ENCODE measurements at places on chromosomes 5 and 9. TPM values are rescaled to one million over a fixed set of nuclear protein-coding genes. Genes with fewer than 3 reads are reported as not detected.

The SARDH gene
- 22.4 TPM for total RNA-seq

The HTR1A gene
- not detected for total RNA-seq

The AIF1L gene
- total RNA-seq: 5.0 TPM

The GCNT1 gene
- 2.0 TPM for total RNA-seq

The CDK7 gene
- 6.2 TPM for total RNA-seq

DNA sequence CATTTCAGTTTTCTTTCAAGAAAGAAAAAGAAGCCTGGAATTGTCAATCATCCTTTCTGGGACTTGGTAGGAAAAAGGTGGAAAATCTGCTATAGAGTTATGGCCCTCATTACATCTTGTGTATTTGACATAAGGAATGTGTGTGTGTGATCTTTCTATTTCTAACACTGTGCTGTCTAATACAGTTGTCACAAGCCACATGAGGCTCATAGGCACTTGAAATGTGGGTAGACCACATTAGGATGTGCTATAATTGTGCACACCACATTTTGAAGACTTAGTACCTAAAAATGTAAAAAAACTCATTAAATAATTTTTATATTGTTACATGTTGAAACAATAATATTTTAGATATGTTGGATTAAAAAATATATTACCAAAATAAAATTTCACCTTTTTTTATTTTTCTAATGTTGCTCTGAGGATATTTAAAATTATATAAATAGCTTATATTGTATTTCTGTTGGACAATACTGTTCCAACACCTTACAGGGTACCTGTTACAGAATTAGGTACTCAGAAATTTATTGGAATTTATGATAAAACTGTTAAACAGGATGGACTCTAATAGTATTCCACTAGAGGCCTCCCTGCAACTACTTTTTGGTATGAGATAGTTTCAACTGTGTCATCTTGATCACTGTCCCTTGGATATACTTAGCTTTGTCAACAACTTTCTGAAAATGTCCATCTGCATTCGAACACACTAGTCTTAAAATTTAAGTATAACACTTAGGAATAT lies 18.4 kb downstream of the MSANTD3 start:
- no peak for DNase-seq

GRCh38 chr5:141733198-141733597 lies 51.2 kb upstream of the ARAP3 start:
- DNase-seq: no peak

- no peak for DNase-seq
Observed at GRCh38 chr5:171773106-171773505, 12.5 kb upstream of the SMIM23 start.

DNA sequence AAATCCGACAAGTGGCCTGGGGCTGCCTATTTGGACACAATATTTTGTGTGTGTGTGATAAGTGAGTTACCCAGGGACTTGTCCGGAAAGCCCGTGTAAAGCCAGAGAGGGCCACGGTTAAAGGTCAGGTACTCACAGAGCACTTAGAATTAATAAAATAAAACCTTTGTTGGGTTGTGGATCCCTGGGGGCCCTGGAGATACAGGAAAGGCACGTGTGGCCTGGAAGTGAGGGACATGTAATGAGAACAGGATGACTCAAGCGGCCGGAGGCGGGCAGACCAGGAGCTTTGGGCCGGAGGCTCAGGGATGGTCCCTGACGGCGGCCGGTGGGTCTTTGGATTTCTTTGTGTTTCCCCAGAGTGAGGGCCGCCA lies 1.0 kb downstream of the DMRT2 start:
- no peak for DNase-seq

DNA sequence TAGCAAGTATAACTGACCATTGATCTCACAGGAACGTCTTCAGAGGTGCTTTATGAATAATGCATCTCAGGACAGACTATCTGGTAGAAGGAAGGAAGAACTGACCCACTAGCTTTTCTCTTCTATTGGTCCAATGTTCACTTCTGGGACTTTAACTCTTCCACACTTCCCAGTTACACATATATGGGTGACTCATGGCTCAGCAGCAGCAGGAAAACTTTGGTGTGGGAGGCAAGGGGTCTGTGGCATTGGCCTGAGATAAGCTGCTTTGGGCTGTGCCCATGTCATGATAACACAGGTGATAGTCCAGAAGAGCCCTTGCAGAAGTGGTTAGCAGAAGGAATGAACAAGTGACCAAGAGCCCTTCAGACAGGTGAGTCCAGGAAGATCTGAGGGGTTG lies 148.8 kb downstream of the RAB3C start:
- DNase-seq: no peak

DNA sequence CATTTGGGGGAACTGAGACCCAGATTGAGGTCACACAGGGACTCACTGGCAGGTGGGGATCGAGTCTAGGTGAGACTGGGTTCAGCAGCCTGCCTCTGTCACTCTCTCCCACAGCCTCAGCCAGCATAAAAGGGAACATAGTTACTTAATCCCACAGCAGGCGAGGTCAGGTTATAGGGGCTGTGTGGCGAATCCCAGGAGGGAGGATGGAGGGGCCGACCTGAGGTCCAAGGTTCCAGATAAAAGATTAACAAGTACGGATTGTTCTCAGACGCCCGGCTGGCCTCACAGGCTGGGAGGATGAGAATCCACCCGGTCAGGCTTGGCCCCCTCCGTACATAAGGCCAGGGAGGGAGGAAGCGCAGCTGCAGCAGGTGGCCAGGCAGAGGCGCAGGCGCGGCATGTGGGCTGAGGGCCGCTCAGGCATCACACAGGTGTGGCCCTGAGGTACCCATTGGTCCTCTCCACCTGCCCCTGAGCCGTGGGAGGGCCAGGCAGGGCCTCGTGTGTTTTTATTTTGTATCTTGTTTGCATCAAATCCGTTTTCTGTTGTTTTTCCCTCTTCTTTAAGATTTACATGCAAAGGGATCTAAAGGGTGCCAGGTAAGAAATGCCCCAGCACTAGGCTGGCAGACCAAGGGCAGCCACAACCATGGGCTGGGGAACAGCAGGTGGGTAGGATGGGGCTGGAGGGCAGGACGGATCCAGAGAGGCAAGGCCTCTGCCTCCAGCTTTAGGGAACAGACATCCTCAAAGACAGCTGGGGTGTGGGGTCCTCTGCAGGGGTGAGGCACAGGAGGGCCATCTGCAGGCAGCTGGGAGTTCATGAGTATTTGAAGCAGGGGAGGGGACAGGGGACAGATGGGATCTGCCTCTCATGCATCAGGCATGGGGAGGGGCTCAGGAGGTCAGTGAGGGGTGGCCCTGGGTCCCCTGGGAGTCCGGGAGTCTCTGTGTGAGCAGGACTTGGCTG lies 3.6 kb downstream of the SUSD3 start:
- no peak for DNase-seq

DNA sequence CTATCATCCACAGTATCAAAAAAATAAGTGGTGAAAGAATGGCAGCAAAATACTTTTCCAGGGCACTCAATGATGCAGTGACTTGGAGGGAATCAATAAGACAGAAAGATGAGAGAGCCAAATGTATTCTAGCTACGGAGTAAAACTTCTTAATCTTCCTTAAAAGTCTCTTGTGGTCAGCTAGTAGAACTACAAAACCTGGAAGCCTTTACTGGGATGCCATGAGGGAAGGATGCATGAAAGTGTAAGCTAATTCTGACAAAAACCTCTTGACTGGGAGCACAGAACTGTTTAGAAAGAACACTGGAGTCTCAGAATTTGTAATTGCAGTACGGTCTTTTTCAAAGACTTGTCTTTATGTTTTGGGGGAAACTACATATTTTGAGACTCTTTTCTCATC lies 432.8 kb upstream of the PTPRD start:
- no peak for DNase-seq

DNA sequence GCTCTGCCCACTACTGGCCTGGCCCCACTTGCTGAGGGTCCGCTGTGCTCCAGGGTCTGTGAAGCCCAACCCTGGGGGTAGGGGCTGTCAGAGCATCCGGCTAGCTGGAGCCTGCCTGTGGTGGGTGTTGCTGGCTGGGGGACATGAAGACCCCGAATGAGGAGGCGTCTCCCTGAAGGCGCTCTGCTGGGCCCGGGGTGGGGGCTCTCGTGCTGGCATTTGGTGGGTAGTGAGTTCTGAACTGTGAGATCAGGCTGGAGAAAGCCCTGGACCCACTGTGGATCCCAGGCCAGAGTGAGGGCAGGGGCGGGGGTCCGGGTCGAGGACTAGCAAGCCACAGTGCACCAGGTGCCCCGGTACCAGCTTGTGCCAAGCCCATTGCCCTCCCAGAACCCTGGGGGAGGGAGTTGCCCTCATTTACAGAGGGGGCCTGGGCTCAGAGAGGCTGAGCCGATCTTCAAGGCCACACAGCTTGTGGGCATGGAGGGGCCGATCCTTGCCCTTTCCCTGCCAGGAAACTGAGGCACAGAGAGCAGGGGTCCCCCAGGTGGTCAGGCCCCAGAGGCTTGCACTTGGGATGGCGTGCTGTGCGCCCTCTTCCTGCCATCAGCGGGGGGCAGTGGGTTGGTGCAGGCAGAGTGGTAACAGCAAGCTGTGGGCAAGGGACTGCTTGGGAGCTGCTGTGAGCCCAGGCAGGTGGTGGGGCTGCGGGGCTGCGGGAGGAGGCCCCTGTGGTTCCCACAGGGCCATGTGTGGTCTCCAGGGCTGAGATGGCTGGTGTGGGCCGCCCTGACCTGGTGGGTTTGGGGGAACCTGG lies 15.9 kb downstream of the RXRA start:
- DNase-seq: no peak

DNA sequence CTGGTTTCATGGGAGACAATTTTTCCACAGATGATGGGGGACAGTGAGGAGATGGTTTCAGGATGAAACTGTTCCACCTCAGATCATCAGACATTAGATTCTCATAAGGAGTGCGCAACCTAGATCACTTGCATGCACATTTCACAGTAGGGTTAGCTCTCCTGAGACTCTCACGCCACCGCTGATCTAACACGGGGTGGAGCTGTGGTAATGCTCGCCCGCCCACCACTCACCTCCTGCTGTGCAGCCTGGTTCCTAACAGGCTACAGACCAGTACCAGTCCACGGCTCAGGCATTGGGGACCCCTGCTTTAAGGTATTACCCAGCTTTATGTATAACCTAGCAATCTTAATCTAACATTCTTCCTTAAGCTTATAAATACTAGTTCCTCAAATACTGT lies 35.6 kb downstream of the TTC39B start:
- DNase-seq: no peak

GRCh38 chr9:5557606-5558587 lies 47.6 kb downstream of the PDCD1LG2 start:
- no peak for DNase-seq

GRCh38 chr9:13268469-13268868 lies 11.0 kb downstream of the MPDZ start:
- DNase-seq: no peak

GRCh38 chr9:101197026-101197425 lies 168.5 kb downstream of the PLPPR1 start:
- no peak for DNase-seq

- DNase-seq: no peak
Observed at GRCh38 chr9:93960221-93960970, 5.2 kb upstream of the BARX1 start.

DNA sequence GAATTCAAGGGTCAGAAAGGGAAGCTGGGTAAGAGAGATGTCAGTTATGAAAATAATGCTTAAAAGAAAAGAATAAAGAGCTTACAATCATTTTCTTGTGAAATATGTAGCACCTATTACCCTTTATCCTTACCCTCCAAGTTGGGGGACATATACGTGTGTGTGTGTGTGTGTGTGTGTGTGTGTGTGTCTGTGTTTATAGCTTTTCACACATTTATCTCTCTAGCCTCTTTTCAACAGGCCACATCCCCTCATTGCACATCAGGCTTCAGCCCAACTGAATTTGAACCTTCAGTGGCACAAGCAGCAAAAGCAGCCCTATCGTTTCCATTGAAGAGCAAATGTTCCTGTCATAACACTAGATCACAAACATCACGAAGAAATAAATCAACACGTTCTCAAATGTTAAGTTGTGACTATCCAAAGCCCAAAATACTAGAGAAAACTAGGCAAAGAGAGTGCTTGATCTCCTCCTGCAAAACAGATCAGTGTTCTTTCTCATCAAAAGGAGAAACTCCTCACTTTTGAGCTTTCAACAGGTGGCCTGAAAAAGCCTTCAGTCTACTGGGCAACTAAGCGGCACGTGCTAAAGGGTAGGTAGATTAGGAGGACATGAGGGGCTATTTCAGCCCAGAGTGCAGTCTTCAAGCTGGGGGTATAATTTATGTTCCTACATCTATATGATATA lies 416.4 kb downstream of the EFNA5 start:
- DNase-seq: no peak

DNA sequence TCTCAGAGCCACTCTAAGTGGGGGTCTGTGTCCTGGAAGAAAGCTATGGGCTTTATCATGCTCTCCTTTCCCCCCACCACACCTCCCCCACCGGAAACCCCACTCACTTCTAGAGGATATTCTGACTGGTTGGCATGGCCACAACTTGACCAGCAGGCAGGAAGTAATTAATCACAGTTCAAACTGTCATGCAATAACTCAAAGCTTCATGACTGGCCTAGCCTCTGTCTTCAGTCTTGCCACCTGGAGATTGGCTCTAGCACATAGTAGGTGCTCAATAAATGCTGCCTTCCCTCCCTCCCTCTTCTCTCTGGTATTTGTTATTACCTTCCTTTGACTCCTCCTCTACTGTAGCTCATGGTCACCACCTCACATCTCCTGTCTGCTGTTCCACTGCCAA lies 124.7 kb downstream of the GABBR2 start:
- DNase-seq: no peak

GRCh38 chr5:164027738-164028137 lies 522.3 kb downstream of the MAT2B start:
- no peak for DNase-seq

DNA sequence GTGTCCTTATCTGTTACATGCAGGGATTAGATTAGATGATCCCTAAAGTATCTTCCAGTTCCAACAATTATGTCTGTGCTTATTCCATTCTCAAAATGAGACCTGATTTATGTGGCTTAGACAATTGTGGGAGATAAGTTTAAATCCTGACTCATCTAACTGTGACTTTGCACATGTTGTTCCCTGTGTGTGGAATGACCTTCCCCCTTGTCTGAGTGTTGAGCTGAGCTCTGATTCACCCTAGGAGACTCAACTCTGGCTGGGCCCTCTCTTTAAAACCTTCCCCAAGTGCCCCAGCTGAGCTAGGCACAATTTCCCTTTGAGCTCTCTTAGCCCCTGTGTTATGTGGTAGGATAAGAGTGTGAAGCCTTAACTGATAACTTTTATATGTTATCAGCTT lies 118.9 kb upstream of the ELL2 start:
- no peak for DNase-seq

GRCh38 chr5:164020116-164020515 lies 514.7 kb downstream of the MAT2B start:
- no peak for DNase-seq
